ENCODE measurements at places on chromosomes 16 and 17.

DNA sequence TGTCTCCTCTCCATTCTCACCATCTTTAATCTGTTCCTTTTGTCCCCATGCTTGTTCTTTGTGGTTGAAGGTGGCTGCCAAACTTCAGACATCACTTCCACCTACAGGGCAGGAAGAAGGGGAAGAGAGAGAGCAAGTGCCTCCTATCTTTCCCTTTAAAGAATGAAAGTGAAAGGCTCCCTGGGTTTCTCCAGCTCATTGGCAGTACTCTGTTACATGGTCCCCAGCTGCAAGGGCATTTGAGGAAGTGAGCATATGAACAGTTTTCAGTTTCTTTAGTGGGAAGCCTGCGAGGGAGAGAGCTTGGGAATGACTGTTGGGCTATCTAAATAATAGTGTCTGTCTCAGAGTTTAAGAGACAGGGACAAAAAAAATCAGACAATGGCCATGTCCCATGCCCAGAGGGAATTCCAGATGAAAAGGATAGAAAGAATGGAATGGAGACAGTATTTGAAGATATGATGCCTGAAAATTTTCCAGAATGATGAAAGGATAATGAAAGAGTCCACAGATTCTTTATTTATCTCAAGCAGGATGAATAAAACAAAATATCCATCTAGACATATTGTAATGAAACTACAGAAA lies 159.9 kb downstream of the LGALS9B start:
- DNase-seq, result no peak

- DNase-seq, result no peak
Observed at GRCh38 chr16:83887080-83887479, 11.8 kb upstream of the MLYCD start.

DNA sequence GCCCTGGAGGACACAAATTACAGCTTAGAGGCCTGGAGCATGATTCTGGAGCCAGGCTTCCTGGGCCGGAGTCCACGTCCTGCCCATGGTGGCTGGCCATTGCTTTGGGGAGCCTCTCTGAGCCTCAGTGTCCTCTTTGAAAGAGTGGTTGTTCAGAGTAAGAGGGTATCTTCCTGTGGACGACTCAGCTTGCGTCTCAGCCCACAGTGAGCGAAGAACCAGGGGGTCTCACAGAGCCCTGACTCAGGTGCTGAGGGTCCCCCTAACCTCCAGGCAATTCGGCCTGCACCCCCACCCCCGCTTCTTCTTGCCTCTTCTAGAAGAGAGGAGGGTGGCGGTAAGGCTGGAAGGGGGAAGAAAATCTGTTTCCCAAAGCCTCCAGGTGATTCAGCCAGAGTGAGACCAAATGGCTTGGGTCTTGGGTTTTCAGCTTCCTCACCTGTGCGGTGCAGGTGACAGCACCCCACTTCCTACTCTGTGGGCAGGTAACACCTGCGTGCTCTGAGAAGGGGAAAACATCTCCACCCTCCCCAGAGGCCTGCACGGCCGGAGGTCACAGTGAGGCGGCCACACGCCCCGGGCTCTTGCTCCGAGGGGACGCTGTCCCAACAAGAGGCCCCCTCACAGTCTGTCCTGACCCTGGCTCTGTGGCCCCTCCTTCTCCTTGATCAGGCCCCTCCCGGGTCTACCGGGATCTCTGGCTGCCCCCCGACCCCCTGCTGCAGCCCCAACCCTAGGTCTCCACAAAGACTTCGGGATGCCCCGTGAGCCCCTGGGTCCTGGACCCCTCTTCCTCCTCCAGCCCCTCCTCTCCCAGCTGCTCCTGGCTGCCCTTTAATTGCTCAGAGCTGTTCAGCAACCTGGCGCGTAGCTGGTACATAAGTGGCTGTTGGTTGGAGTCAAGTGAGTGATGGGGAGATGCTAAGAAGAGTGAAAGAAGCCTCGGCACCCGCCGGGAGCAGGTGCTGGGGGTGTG lies 119.2 kb downstream of the METRNL start:
- DNase-seq, result no peak

DNA sequence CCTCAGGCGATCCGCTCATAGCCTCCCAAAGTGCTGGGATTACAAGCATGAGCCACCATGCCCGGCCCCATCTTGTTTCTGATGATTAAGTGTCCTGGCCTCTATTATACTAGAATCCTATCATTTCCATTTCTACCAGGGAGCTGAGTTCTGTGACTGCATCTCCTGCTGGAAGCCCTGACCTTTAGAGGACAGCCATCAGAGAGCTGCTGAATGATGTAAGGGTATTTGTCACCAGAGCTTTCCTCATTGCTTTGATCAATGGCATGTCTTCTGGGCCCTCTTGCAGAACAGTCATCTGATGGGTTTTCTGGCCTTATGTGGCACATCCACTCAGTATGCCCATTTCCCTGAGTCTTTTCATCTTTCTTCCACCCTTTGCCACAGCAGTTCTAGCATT lies 39.9 kb downstream of the PSMD12 start:
- DNase-seq, result no peak

DNA sequence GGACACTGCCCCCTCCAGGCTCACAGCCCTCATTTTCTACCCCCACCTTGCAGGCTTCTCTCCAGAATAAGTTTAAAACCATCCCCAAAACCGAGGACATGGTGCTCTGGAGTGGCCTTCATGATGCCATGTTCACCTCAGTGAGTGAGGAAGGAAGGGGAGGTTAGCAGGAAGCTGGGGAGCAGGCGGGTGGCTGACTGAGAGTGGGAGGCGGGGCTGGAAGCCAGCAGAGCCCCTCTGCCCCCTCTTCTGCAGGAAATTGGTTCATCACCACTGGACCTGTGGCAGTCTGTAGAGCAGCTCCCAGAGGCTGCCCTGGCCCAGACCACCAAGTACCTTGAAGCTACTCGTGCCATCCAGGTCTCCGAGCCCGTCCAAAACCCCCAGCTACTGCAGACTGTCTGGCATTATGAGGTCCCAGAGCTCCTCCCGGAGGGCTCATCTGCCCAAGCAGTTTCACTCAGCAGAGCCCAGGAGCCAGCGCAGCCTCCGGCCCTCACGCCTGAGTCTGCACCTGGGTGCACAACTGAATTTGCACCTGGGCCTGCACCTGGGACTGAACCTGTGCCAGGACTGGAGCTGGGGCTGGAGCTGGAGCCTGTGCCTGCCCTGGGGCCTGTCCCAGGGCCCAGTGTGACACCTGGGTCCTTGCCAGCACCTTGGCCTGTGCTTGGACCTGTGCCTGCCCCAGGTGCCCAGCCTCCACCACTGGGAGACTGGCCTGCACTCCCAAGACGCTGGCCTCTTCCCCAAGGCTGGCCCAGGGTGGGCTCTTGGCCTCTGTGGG lies 19.0 kb downstream of the C16orf96 start:
- DNase-seq, result no peak

DNA sequence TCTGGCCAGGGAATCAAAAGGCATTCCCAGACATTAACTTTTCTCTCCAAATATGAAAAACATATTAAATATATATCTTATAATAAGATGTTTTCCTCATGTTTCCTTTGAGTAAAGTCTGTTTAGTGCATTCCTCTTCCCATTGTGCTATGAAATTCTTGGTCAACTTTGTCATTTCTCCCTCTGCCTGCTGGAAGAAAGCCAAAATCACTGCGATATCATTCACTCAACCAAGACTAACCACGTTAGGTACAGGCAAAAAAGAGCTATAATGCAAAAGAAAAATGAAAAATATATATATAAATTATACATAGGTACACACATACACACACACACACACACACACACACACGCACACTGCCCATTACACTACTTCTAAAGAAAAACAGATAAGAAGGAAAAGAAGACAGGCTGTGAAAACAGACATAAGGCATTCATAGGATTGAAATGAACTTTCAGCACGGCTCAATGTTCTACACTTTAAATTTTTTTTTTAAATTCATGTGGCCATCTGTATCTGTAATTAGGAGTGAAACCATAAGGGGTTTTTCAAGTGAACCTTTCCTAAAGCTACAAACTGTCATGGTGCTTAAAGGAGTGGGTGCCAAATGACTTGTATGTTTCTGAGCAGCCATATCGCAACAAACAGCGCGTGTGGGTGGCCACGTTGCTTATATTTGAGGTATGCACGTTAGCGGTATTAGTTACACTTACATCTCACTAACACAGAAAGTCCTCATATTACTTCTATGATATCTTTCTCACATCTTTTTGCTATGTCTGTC lies 71.6 kb upstream of the PSMD7 start:
- DNase-seq, result no peak
